ENCODE measurements at places on chromosomes 7 and 10.

GRCh38 chr10:115772606-115773005, 500.4 kb downstream of the GFRA1 start:
- peak; percentile 54 for DNase-seq

DNA sequence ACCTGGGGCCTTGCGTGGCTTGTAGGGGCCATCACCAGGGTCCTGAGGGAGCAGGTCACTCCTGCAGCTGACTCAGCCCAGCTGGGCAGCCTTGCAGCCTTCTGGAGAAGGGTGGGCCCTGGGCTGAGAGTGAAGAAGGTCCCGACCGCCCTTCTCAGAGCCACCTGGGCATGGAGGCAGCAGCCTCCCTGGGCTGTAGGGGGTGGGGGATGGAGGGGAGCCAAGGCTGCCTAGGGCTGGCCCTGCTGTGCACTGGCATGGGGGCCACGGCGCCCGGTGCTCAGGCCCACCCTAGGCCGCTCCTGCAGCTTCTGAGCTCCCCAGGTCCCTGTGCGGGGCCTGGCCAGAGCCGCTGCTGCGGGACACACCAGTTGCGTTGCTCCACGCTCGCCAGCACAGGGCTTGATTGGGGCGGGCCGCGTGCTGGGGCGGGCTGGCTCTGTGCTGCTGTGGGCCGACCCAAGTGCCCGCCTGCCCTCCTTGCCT, 63.6 kb upstream of the NKX6-2 start:
- no peak for DNase-seq

DNA sequence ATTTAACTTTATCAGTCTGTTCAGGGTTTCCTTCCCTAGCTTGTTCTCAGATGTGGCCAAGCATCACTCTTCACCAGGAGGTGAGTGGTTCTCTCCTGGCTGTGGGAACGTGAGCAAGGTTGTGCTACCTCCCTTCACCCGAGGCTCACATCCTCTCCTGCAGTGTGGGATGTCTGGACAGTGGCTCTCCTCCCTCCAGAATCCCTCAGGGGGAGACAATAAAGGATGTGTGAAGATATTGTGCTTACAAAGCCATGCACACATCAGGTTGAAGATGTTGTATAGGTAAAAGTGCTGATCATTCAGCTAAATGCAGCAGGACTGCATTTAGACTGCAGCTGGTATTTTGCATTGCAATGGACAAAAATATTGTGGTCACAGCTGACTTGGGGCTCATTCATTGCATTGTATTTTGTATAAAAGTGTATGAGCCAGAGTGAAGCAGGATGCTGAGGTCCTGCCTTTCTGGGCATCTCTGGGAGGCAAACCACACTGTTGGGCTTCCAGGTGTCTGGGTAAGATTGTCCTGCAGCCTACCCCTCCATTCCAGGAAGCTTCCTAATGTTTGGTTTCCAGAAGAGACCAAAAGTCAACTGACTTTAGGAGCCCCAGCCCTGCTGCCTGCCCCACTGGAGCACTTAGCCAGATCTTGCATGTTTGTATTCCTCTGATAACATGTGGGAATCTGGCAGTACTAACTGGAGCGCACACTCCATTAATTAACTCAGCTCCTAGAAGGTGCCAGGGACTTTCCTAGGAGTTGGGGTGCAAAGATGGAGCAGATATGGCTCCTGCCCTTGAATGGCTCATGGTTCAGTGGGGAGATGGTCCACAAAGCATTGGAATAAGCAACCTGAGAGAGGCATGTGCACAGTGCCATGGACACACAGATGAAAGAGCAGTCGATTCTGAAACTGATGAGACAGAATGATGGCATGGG, 292.5 kb upstream of the ZNF32 start:
- DNase-seq = no peak

DNA sequence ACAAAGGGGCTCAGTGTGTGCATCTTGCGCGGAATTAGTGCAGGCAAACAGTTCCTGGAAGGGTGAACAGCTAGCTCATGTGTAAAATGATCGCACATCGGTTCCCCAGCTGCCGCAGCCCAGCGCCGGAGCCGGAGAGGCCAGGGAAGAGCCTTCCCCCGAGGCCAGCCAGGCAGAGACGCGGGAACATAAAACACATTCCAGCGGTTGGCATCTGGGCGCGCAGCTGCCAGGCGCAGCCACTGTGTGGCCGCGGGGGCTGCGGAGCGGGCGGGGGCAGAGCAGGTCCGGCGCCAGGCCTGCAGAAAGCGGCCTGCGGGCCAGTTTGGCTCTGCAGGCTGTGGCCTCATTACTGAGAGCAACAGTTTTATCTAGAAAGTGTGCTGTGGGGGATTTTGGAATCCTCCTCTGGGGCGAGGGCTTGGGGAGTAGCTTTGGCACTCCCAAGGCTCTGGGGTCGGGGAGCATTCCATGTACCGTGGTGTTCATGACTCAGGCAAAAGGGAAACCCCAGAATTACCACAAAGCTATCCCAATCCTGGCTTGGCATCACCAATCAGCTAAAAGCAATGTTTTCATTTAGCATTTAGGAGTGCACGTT, 74.3 kb downstream of the SAMD9 start:
- DNase-seq = peak; percentile 84

GRCh38 chr10:22022257-22023032, 18.9 kb upstream of the DNAJC1 start:
- DNase-seq = no peak
